ENCODE measurements at places on chromosomes 11 and 22.
A peak's percentile ranks its signal among the peaks of the same experiment; 100 is the strongest.

- no peak for DNase-seq
Observed at GRCh38 chr11:96964661-96965060, 574.8 kb downstream of the JRKL start.

- no peak for DNase-seq
Observed at GRCh38 chr11:75272391-75272790, 31.8 kb downstream of the TPBGL start.

- no peak for DNase-seq
Observed at GRCh38 chr11:1192741-1193325, 30.0 kb upstream of the MUC5B start.

DNA sequence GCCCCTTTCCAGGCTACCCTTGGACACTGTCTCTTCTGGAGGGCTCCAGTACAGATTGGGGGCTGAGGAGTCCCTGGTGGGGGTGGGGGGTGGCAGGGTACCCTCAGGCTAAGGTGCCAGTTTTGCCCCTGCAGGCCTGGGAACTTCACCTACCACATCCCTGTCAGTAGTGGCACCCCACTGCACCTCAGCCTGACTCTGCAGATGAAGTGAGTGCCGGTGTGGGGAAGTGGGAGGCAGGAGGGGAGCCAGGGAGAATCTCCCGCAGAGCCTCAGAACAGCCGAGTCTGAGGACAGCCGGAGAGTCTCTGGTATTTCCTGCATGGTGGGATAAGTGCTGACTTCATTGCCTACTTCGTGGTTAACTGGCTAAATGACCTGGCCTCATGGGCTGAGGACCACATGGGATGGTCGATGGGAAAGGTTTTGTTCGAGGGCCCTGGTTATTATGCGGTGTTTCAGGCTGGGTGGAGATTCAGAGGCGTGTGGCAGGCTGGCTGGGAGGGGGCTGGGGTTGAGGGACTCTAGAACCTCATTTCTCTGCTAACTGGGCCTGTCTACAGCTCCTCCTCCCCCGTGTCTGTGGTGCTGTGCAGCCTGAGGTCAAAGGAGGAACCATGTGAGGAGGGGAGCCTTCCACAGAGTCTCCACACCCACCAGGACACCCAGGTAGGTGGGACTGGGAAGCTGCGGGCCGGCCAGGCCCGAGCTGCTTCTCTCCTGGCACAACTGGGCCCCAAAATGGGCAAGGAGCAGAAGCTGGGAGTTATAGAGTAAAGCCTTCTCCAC lies 8.5 kb downstream of the TMEM258 start:
- DNase-seq, result peak; percentile 55

GRCh38 chr11:30921811-30922210 lies 335.7 kb upstream of the MPPED2 start:
- no peak for DNase-seq

DNA sequence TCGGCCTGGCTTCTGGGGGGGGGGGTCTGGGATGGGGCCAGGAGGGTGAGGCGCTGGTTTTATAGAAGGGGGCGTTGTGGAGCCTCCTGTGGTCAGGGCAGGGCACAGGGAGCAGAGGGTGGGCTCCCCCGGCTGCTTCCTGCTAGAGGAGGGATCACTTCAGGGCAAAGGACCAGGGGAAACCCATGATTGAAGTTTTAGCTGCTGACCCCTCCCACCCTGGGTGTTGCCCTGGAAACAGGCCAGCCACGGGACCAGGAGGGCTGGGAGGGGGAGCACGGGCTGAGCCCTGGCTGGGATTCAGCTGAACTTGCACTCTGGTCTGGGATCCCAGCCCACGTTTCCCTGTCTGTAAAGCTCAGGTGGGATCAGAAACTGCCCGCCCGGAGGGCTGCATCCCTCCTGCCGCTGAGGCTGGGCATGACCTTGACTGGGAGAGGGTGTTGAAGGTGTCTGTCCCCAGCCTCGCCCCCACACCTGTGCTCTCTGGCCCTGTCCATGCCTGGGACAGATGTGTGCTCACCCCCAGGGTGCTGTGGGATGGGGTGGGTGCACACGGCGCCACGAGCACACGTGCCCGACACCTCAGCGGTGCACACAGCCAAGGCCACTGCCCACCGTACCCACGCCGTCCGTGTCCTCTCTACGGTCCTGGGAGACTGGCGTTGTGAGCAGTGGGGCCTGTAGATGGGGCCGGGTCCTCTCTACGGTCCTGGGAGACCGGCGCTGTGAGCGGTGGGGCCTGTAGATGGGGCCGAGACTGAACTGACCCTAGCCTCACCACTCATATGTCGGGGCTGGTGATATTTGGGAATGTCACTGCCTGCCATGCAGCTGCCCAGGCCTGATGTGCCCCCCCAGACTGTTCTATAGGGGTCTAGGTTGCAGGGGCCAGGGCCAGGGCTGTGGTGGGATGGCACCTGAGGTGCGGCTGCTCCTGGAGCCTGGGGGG lies 2.3 kb downstream of the TSPAN4 start:
- peak; percentile 88 for DNase-seq

DNA sequence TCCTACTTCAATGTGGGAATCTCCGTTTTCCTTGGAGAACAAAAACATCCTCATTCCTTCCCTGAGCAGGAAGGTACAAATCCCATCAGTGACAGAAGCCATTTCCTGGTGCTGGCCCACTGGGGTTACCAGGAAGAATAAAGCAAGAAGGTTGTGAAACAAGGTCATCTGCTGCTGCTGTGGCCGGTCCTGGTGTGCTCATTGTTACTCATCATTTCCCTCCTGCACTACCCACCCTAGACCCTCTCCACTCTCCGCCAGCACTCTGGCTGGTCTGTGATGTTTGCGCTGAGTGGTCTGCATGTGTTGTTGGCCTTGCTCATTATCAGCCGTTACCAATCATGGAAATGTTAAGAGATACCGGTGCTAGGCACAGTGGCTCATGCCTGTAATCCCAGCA lies 37.0 kb downstream of the OSBP2 start:
- no peak for DNase-seq

DNA sequence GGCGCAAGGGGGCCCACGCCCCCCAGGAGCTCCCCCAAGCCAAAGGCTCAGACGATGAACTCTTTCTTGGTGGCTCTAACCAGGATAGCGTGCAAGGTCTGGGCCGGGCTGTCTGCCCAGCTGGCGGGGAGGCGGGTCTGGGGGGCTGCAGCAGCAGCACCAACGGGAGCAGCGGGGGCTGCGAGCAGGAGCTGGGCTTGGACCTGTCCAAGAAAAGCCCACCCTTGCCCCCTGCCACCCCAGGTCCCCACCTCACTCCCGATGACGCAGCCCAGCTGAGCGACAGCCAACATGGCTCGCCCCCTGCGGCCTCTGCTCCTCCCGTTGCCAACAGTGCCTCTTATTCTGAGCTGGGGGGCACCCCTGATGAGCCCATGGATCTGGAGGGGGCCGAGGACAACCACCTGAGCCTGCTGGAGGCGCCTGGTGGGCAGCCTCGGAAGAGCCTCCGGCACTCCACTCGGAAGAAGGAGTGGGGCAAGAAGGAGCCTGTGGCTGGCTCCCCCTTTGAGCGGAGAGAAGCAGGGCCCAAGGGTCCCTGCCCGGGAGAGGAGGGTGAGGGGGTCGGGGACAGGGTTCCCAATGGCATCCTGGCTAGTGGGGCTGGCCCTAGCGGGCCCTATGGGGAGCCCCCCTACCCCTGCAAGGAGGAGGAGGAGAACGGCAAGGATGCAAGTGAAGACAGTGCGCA lies 21.6 kb upstream of the TMEM191C start:
- DNase-seq, result no peak
